ENCODE measurements at places on chromosomes 5 and 9. TPM values are rescaled to one million over a fixed set of nuclear protein-coding genes. Genes with fewer than 3 reads are reported as not detected.

BRD9 gene
- total RNA-seq: 37.7 TPM

CHSY3 gene
- 4.7 TPM for total RNA-seq

SLC25A48 gene
- 0.24 TPM for total RNA-seq

DNA sequence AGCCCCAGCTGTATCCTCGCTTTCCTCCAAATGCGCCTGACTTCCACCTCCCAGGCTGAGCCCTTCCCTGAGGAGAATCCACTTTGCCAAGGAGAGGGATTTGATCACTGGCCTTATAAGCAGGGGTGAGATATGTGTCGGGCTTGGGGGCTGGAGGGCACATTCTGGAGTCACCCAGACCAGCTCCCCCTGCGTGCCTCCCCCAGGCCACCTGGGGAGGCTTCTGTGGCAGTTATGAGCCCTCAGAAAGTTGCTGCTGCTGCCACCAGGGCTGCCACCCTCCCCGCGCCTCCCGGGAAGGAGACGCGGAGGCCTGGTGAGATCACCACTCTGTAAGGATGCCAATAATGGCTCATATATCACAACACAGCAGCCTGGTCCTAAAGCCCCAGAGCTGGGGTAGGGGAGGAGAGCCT lies 211.5 kb downstream of the PAPPA start:
- DNase-seq: no peak

DNA sequence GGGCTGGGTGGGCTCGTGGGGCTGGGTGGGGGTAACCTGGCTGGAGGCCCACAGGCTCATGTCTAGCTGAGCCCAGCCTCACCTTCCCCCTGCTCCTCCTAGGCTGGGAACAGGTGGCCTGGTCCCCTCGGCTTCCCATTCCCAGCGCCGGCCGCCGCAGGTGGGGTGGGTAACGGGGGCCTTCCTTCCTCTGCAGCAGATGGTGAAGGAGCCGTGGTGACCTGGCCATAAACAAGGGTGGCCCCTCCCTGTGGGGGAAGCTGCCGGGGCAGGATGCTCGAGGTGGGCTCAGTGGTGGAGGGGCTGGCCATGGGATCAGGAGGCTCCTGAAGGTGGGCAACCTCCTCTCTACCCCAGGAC lies 41.0 kb upstream of the EGFL7 start:
- no peak for DNase-seq

DNA sequence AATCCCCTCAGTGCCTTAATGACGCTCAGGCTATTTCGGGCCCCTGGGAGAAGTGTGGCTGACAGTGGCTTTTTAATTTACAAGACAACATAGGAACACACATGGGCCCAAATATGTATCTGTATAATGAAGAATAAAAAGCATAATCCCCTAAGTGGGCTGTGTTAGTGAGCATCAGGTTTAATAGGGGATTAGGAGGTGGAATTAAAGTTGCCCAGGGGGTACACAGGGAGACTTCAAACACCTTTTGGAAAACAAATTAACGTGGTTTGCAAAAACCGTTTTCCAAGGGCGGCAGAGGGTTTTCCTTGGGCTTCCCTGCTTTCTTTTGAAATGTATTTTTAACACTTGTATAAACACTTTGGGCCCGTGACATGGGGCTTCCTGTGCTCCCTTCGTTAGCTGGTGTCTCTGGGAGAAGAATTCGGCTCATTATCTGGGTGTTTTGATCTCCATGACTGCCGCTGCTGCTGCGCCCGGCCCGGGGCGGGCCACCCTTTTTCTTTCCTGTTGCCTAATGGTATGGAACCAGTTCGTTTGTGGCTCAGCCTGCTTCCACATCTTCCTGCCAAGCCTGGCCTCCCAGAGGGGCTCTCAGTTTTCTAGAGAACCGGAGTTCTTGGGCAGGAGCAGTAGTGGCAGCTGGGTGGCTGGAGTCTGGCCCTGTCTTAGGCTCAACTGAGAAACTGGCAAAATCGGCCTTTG lies 173.0 kb downstream of the MACROH2A1 start:
- peak; percentile 43 for DNase-seq

DNA sequence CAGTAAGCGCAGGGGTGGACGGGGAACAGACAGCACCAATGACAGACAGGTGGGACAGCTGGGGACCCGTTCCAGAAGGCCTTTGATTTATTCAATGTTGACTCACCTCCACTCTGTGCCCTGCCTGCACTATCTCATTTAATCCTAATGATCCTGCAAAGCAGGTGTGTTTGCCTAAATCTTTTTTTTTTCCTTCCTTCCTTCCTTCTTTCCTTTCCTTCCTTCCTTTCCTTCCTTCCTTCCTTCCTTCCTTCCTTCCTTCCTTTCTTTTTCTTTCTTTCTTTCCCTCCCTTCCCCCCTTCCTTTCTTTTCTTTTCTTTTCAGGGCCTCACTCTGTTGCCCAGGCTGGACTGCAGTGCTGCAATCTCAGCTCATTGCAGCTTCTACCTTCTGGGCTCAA lies 17.1 kb upstream of the CORO2A start:
- DNase-seq: no peak

GRCh38 chr5:169732841-169733240 lies 95.8 kb downstream of the DOCK2 start:
- DNase-seq: no peak

- no peak for DNase-seq
These were observed 58.5 kb upstream of the MYO10 start for GRCh38 chr5:16994565-16994964.

- no peak for DNase-seq
These were observed 161.4 kb upstream of the KLF4 start for GRCh38 chr9:107650995-107651394.

DNA sequence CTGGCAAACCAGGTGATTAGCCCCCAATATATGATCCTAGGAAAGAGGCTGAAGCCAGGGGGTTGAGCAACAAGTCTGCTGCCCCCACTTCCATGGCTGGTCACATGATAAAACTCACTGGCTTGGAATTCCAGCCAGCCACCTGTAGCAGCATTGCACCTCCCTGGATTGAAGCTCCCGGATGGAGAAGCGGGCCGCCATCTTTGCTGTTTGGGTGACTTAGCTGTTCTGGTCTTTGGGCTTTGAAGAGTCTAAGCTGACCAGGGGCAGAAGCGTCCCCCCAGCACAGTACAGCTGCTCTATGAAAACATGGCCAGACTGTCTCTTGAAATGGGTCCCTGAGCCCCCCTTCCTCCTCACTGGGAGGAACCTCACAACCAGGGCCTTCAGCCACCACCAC lies 610.2 kb downstream of the ANXA1 start:
- no peak for DNase-seq

DNA sequence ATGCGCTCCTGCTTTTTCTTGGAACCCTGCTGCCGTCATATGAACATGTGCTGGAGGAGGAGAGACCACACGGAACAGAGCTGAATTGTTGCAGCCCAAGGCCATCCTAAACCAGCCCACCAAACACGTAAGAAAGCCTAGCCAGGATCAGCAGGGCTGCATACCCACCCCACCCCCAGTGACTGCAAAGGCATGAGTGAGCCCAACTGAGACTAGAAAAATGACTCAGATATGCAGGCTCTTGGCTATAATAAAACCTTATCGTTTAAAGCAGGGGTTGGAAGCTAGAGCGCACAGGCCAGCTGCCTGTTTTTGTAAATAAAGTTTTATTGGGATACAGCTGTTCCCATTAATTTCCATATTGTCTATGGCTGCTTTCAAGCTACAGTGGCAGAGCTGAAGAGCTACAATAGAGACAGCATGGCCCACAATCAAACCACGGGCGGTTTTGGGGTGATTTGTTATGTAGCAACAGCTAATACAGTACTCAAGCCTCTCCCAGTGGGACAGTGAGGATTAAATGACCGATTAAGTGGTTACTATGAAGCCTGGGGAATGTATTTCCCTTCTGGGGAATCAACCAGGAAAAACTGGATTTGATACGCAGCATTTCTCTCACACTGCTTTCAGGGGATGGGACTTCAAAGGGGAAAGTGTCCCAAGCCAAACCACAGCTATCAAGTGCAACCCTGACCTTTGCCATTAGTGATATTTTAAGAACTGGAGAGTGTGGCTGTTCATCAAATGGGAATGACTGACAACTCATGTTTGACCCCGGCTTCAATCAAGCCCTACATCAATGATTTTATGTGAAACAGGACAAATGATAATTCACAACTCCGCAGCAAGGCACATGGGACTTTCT lies 6.3 kb downstream of the SHB start:
- no peak for DNase-seq

DNA sequence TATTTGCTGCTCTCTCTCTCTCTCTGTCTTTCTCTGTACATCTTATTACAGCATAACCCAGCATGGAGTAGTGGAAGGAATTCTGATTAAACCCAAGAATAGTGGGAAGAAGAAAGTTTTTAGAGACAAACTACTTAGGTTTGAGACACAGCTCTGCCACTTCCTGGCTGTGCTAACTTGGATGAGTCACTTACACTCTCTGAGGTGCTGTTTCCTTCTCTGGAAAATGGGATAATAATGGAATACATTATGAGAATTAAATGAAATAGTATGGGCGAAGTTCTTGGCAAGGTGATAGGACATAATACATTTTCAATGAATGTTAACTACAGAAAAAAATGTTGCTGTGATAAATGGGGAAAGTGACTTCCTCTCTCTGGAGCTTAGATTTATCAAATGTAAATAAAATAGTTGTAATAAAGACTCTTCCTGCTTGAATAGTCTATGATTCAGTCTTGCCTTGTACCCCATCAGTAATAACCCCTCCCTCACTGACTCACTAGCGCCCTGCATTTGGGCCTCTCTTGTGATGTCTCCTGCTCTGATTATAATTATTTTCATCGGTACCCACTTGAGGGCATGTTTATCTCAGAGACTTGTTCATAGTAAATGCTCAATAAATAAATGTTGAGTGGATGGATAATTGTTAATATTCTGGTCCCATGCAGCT lies 27.6 kb downstream of the KIF4B start:
- DNase-seq: no peak

- no peak for DNase-seq
These were observed 2.6 kb upstream of the AFAP1L1 start for GRCh38 chr5:149268928-149269557.
